ENCODE measurements at places on chromosomes 5 and 9. TPM values are rescaled to one million over a fixed set of nuclear protein-coding genes. Genes with fewer than 3 reads are reported as not detected.

The FBXO38 gene
- total RNA-seq, result 68.1 TPM

The B4GALT7 gene
- total RNA-seq, result 33.4 TPM

The SMC2 gene
- total RNA-seq, result 28.2 TPM

The IRX2 gene
- total RNA-seq, result 6.0 TPM

The PAIP2 gene
- 97.4 TPM for total RNA-seq

- no peak for DNase-seq
Observed at GRCh38 chr9:131771646-131772045, 31.8 kb upstream of the RAPGEF1 start.

DNA sequence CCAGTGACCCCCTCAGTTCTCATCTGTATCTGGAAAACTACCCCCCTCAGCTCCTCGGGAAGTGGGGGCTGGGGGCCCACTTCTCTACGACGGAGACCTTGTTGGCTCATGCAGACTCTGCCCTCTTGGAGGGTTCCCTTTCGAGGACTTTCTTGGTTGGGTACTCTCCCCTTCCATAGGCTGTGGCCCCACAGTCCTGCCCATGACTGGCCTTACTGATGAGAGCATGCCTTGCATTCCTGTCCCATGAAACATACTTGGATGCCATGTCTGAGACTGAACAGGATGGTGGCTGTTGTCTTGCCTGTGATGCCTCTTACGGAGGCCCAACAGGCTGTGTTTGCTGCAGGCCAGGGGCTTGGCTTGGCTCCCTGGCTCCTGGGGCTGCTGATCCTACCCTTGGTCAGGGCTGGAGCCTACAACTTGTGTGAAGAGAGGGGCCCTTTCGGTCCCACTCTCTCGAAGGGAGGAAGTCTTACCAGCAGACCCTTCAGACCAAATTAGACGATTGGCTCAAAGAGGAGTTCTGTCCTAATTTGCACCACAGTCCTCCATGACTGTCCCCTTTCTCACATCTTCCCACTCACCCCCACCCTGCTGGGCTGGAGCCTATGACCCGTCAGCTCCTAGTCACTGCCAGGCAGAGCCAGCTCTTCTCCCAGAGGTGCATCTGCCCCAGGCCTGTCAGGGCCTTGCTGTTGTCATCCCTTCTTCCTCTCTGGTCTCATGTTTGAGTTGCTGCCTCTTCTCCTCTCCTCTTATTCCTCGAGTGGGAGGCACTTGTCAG is 109.9 kb downstream of the CACNA1B start:
- no peak for DNase-seq

DNA sequence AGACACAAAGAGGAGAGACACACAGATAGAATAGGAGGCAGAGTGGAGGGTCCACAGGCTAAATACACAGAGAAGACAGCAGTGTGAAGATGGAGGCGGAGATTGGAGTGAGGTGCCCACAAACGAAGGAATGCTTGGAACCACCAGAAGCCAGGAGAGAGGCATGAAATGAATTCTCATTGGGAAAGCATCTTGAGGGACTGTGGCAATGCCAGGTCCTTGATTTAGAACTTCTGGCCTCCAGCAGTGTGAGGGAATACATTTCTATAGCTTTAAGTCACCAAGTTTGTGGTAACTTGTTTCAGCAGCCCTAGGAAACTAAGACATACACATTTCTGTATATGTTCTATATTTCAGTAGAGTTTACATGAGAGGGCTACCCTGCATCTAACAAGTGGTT is 396.6 kb upstream of the ZNF608 start:
- DNase-seq, result no peak

DNA sequence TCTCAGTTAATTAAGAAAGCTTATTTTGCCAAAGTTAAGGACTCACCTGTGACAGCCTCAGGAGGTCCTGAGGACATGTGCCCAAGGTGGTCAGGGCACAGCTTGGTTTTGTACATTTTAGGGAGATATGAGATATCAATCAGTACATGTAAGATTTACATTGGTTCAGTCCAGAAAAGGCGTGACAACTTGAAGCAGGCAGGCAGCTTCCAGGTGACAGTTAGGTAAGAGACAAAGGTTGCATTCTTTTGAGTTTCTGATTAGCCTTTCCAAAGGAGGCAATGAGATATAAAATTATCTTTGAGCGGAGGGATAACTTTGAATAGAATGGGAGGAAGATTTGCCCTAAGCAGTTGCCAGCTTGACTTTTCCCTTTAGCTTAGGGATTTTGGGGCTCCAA is 47.8 kb downstream of the SLC1A1 start:
- DNase-seq, result no peak

DNA sequence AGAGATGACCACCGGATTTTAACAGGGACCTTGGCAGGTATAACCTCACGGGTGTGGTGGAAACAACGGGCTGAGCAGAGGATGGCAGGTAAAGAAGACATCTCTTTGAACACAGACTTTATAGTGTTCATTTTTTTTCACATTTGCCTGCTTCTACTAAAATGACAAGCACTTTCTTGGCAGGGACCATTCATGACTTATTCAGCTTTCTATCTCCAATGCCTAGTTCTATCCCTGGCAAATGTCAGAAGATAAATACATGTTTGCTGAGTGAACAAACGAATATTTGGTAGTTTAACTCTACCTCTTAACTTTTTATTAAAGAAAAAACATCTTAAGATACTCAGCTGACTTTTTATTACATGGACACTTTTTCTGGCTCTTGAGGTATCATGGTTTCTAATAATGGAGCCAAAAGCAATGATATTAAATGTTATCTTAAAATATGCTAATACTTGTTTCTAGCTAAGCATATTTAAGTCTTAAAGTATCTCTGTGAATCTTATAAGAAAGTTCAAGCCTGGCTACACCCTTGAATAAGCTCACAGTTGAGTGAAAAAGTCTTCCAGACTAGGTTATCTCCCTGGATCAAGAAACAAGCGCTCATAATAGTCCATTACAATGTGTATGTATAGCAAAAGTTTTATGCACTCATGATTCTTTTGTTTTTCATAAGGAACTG is 8.5 kb downstream of the ELL2 start:
- DNase-seq, result no peak

DNA sequence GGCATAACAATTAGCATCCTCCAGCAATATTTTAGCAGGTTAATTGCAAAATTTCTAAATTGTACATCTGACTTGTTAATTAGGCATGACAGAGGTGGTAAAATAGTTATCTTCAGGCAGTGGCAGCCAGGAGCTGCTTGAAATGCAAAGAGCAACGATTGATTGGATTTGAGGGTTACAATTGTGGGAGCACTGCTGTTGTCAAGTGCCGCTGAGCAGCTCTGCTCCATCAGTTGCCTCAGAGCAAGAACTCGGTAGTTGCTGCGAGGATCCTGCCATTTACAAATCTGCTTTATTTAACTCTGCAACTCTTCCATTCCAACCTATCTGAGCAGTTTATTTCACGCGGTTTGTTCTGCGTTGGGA is 12.6 kb downstream of the PBX3 start:
- DNase-seq, result no peak

DNA sequence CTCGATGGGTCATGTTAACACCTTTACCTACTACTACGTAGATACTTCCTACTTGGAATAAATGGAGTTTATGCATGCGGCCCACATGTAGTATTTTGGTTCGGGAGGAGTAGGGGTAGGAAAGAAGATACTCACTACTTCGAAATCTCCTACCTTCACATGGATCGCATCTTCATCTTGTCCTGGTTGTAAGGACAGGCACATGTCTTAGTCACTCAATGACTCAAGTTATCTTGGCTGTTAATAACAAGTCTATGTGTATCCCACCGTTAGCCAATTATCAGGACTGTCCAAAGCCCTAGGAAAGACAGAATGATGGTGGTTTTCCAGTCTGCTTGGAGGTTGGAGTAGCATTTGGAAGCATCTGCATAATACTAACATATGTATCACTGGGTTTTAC is 24.1 kb downstream of the CMYA5 start:
- DNase-seq, result no peak

- DNase-seq, result no peak
Observed at GRCh38 chr9:113997610-113998009, 80.5 kb downstream of the AMBP start.

GRCh38 chr9:27154908-27155307 is 45.9 kb downstream of the TEK start:
- DNase-seq, result no peak

DNA sequence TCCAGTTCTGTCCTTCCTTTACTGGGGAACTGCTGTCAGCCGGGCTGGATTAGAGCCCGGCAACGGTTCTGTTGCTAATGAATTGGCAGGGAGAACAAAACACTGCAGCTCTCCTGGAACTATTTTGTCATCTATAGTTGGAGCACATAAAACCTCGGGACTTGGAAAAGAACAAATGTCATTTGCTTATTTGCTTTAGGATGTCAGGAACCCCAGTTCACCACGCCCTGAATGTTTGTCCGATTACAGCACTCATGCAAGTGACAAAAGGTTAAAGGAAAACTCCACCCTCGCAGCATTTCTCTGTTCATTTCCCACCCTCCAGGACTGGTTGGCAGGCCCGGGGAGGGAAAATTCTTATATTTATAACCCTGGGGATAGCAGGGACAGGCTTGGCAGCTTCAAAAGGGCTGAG is 66.4 kb upstream of the PLPP1 start:
- no peak for DNase-seq

DNA sequence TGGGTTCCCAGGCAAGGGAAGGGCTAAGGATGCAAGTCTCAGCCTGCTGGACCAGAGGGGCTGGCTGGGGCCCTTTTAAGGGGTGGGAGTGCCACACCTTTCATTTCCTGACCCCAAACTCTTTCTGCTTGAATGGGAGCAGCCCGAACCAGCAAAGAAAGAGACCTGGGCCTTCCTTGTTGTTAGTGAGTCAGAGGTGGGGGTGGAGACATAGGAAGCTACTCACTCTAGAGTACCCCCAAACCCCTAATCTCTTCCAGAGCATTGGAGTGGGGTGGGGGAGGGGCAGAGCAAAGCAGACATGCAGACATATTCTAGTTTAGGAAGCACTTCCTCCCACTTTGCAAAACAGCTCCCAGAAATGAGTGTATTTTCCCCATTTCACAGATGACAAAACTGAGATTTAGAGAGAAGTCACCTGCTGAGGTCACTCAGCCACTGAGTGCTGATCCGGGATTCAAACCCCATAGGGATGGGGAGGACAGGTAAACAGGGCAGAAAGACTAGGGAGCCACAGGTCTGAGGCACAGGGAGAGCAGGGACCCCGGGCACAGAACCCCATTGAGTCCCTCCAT is 6.0 kb upstream of the AQP3 start:
- no peak for DNase-seq

DNA sequence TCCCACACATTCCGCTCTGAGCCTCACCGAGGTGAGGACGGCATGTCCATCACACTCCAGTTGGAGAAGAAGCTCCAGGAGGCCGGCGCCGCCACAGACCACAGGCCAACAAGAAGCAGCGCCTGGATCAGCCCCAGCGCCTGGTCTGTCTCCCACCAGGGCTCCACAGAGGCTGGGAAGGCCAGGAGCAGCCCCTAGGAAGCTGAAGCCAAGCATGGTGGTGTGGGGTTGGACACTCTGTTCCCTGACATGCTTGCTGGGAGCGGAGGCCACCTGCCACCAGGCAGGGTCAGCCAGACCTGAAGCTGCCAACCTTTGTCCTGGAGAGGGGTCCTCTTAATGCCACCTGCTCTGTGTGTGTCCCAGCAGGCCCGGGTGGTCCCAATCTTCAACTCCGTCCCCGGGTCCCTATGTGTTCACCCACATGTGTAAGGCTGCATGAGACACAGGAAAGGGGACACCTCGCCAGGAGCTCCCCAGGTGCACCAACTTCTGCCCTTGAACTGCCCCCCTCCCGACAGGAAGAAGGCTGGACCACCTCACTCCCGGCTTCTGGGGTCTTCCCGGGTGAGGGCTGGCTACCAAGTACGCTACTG is 140.1 kb upstream of the PPP1R26 start:
- DNase-seq, result no peak

- no peak for DNase-seq
Observed at GRCh38 chr9:23321049-23321448, 505.0 kb downstream of the ELAVL2 start.

- no peak for DNase-seq
Observed at GRCh38 chr9:14315875-14316601, 2.1 kb upstream of the NFIB start.

DNA sequence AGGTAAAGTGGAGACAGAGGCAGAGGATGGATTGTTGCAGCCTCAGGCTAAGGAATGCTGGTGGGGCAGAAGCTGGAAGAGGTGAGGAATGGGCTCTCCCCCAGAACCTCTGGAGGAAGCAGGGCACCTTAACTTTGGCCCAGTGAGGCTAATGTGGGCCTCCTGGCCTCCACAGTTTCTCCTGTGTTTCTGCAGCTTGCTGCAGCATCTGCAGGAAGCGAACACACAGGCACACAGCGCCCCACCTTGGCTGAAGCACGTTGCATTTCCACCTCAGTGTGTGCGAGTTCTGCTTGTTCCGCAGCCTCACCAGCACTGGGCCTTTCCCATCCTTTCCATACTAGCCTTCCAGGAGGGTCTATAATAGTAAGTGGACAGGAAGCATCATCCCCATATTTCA is 27.2 kb upstream of the ASS1 start:
- no peak for DNase-seq

GRCh38 chr9:133360400-133361393 is 4.3 kb downstream of the SURF2 start:
- DNase-seq, result no peak

DNA sequence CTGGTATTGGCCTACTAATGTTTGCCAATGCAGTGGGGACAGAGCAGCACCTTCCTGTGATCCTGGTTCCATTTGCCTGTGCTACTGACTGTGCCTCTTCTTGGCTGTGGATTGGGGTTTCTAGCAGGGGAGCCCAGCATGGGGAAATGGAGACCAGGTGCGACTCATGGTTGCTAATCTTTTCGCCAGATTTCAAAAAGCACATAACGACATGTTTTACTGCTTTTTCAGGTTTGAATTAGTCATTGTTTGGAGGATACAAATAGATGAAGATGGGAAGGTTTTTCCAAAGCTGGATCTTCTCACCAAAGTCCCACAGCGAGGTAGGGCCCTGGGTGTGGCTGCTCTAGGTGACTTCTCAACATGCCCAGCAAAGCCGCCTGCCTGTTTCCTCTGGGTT is 57.6 kb downstream of the IPPK start:
- no peak for DNase-seq

- no peak for DNase-seq
Observed at GRCh38 chr5:15674716-15675115, 174.7 kb downstream of the FBXL7 start.

- no peak for DNase-seq
Observed at GRCh38 chr9:123326662-123327093, 29.3 kb upstream of the CRB2 start.

- DNase-seq, result no peak
Observed at GRCh38 chr5:53871050-53871449, 310.6 kb downstream of the NDUFS4 start.

GRCh38 chr5:66553916-66554575 is 42.1 kb upstream of the MAST4 start:
- no peak for DNase-seq

GRCh38 chr5:56278335-56278753 is 45.2 kb upstream of the ANKRD55 start:
- DNase-seq, result no peak

Data from progenitor cell of endocrine pancreas (in vitro differentiated cells).